ENCODE measurements at places on chromosomes 6 and 20.

GRCh38 chr6:136403110-136403980 lies 113.7 kb upstream of the BCLAF1 start:
- DNase-seq = peak; percentile 74

GRCh38 chr20:48257833-48258232 lies 472.6 kb upstream of the SULF2 start:
- DNase-seq = no peak

GRCh38 chr6:26223650-26224546 lies 136.7 kb downstream of the HFE start:
- DNase-seq = peak; percentile 82

DNA sequence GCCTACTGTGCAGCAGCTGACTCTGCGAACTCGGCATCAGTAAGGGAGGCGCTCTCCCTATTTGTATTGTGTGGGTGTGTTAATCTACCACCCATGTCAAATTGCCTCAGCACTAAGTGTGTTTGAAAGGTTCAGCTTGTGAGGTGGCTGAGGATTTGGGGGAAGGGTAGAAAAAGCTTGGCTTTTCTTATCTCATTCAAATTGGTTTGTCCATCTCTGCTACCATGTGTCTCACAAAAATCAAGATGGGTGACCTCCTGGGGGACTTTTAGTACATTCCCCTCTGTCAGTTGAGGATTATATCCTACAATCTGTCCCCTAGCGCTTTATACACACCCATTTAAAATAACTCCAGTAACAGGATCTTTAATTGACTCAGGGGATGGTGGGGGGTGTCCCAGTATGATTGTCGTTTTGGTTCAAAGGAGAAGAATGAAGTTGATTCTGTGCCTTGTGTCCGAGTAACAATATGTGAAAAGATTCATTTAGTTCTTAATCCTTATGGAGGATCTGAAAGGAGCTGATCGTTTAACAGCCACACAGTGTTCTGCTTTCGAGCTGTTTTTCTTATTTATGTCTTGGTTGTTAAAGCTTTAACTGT lies 609.6 kb downstream of the PKHD1 start:
- DNase-seq = no peak

DNA sequence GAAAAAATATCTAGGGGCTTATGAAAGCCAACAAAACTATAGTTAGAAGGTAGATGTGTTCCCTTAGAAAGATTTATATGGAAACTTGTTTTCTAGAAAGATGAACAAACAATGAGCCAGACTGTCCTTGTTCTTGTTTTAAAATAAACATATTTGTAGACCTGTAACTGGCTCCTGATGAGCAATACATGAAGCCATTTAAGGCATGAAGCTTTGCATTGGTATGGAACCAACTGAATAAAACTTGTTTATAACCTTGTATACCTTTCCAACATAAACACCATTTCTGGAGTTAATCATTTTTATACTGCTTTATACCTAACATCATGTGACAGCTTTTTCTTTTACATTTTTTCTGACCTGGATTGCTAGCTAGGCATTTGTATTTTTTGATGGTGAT lies 247.8 kb downstream of the PRL start:
- DNase-seq = no peak

DNA sequence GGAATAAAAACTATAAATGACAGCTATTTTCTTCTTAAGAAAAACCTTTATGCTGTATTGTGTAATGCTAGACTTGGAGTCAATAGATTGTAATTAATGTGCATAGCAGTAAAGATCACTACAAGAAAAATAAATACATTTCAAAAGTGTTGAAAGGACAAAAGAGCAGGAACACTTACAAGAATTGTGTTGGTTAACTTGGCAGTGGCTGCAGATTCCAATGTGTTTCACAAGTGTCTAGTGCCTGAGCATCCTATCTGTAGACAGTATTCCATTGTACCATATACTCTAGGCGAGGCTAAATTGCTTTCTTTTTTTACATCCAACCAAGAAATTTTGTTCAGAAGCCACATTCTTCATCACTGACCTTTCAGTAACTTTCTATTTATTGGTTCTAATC lies 924.1 kb downstream of the EPHA7 start:
- DNase-seq = no peak

DNA sequence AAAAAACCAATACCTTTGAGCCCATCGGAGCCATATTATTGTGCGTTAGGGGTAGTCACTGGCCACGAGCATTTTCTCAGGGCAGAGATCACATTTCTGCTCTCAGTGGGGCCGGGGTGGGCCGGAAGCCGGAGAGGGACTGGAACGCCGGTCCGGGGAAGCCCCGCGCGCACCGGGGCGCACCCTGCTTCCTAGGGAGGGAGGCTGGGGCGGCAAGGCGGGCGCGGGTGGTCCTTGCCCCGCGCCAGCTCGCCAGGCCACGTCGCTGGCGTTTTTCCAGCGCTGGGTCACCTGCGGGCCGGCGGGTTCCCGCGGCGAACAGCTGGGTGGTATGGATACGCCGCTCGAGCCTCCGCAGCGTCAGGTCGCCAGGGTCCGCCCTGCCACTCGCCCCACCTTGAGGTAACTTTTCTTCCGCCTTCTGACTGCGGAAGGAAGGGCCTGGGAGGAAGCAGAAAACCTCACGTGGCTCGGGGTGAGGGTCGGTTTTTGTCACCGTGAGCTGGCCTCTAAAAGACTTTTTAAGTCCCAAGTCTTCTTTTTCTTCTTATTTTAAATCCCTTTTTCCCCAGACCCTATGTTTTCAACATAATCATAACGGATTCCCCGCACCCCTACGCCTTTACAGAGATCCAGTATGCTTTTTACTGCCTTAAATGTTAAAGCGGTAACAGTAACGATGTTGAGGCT lies 2.7 kb upstream of the EEF1A1 start:
- DNase-seq = peak; percentile 28

DNA sequence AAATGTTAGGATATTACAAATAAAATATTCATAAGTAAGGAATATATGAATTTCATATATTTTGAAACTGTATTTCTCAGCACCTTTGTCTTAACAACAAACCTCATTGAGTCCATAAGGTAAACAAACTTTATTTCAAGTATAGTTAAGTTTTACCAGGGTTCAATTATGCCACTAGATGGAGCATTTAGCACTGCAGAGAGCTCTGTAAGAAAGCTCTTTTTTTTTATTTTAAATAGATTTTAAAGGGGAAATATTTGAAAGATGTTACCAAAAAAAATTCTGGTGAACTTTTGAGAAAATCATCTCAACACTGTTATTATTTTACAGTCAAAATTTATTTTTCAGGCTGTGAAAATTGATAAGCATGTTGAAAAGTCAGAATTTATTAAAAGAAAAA lies 955.2 kb upstream of the EYS start:
- DNase-seq = peak; percentile 2

- no peak for DNase-seq
Measured at GRCh38 chr6:99712519-99712918, 105.9 kb downstream of the PRDM13 start.

GRCh38 chr20:19317237-19318069 lies 105.0 kb downstream of the SLC24A3 start:
- DNase-seq = no peak

DNA sequence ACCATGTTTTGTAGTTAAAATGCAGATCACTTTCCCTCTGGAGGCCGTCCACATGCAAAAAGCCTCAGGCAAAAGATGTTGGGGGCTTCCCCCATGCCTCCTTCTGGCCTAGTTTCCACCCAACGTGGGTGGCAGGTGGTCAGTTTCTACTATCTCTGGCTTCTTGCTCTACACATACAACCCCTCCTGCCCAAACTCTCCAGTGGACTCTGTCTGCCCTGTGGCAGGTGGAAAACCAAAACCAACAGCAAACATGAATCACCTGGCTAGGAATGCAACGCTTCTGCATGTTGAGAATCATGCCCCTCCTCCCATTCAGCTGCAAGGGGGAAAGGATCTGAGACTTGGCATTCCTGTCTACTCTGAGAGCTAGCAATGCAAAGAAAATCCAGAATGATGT lies 94.8 kb downstream of the MBOAT1 start:
- DNase-seq = no peak

DNA sequence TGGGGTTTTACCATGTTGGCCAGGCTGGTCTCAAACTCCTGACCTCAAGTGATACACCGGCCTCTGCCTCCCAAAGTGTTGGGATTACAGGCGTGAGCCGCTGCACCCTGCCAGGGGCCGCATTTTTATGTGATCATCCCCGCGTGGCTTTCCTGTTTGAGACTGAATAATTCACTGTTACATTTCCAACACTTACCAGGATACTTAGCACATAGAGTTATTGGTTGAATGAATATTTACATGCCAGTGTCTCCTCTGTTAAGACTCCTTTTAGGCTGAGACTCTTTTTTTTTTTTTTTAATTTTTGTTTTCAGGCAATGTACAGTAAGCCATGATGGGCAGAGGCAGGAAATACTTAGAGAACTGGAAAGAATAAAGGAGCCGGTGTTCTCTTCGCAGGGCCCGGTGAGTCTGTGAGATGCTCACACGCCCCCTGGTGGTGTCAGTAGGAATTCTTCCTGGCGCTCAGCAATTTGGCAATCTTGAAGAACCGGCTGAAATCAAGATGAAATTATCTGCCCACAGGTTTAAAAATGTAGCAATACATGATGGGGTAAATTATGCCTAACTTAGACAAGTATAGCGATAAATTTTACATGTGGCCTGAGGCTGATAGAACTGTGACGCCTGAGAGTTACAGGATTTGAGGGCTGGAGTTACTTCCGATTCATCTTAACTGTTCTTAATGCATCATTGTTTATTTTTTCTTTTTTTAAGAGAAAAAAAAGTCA lies 7.6 kb upstream of the RNF114 start:
- DNase-seq = peak; percentile 85

GRCh38 chr6:151154418-151154817 lies 85.3 kb upstream of the AKAP12 start:
- no peak for DNase-seq

GRCh38 chr6:149202952-149203351 lies 114.6 kb upstream of the TAB2 start:
- DNase-seq = no peak

- DNase-seq = no peak
Measured at GRCh38 chr6:125293587-125293986, 8.2 kb downstream of the HDDC2 start.

- peak; percentile 50 for DNase-seq
Measured at GRCh38 chr6:12356983-12357972, 67.1 kb downstream of the EDN1 start.

GRCh38 chr6:154885214-154885613 lies 109.9 kb upstream of the TIAM2 start:
- DNase-seq = no peak

- no peak for DNase-seq
Measured at GRCh38 chr6:16690608-16691142, 70.6 kb downstream of the ATXN1 start.

DNA sequence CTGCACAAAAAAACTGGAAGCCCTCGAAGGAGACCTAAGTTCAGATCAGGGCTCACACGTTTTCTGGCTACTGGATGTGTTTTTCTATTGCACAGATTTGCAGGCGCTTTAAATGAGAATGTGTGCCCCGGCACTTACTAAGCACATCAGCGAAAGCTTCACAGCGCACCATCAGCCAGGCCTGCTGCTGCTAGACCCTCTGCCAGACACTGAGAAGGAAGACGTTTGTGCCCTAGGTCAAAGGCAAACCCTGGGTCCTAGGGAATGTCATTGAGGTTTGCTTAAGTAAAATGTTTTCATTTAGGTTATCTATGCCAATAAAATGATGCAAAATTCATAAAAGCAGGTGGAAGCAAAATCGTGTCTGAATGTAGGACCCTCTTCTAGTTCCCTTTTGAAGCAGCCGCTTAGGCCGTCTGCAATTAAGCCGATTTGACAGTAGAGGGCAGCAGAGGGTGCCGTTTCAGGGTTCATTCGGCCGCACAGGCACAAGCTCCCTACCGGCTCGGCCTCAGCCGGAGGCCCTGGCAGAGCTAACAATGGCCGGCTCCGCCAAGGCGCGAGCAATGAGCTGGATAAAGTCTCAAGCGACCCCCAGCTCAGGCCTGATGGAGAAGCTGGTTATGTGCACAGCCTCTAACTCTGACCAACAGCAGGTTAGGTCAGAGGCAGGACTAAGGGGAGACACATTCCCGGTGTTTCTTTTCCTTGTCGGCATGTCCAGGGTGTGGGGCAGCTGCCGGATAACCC lies 107.2 kb upstream of the FOXA2 start:
- peak; percentile 74 for DNase-seq

GRCh38 chr20:61353261-61354000 lies 101.4 kb downstream of the CDH4 start:
- DNase-seq = no peak

- DNase-seq = no peak
Measured at GRCh38 chr6:126696921-126697693, 357.2 kb downstream of the CENPW start.

- no peak for DNase-seq
Measured at GRCh38 chr20:1687053-1687452, 29.5 kb upstream of the SIRPG start.

DNA sequence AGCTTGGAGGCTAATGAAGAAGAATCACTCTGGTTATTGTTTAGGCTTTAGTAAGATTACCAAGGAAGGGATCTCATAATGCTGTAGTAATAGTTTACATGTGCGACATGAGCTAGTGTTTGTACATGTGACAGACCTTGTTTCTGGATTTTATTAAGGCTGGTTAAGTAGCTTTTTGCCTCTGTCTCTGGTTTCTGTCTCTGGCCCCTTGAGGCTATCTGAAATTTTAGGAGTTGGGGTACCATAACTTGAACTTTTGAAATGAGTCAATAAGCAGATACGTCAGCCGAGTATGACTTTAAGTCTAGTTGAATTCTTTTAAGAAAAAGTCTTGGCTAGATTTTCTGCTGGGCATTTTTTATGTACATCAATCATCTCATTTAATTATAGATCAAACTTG lies 9.5 kb downstream of the CBFA2T2 start:
- no peak for DNase-seq

GRCh38 chr20:11411765-11412164 lies 505.9 kb upstream of the BTBD3 start:
- DNase-seq = no peak

- no peak for DNase-seq
Measured at GRCh38 chr20:43389211-43389610, 68.5 kb upstream of the SRSF6 start.

DNA sequence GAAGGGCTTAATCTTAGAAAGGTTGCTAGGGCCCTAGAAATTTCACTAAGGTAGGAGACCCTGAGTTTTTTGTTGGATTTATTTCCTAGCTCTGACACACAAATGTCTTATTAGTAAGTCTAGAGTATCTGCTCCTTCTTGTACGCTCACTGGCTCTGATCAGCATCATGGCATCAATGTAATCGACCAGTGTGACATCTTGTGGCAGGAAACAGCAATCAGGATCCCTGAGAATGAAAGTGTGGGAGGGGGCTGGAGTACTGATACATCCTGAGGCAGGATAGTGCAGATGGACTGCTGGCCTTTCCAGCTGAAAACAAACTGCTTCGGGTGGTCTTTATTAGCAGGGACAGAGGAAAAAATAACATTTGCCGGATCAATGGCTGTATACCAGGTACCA lies 10.0 kb upstream of the CST7 start:
- DNase-seq = no peak

DNA sequence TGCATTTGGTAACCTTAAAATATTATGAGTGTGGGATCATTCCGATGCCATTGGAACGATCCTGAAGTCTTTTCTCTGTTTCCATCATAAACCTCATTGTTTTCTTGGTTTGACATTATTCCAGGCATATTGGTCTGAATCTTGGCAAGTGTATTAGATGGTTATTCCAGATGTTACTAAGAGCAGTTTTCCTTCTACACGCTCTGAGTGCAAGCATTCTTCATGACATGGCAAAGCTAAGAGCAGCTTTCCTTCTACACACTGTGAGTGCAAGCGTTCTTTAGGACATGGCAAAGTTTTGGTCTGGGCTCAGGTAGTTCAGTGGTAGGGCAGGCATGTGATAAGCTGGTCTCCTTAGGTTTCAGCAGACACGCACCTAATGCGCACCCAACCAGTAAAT lies 53.0 kb downstream of the SMOC2 start:
- DNase-seq = no peak

Measured in globus pallidus (tissue), 1 donor.